Left ventricle myocardium superior (tissue), 1 donor: ENCODE measurements at places on chromosomes 11 and 22.

DNA sequence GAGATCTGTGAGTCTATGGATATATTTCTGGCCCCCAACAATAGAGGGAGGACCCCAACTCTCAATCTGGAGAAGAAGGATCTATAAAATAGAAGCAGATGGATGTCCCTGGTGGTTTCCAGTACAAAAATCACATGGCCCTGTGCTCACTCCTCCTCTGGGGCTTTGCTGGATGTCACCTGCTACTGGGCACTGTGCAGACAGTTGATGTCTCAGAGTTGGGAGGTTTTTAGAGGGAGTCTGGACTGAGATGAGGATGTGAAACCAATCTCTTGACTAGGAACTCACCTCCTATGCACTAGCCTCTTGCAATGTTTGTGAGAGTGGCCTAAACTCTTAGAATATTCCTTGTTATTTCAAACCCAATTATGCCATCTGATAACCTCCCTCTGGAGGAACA is 107.2 kb downstream of the SCN3B start:
- no peak for DNase-seq

- DNase-seq, result no peak
Measured at GRCh38 chr22:27127911-27128310, 470.5 kb downstream of the MIAT start.

DNA sequence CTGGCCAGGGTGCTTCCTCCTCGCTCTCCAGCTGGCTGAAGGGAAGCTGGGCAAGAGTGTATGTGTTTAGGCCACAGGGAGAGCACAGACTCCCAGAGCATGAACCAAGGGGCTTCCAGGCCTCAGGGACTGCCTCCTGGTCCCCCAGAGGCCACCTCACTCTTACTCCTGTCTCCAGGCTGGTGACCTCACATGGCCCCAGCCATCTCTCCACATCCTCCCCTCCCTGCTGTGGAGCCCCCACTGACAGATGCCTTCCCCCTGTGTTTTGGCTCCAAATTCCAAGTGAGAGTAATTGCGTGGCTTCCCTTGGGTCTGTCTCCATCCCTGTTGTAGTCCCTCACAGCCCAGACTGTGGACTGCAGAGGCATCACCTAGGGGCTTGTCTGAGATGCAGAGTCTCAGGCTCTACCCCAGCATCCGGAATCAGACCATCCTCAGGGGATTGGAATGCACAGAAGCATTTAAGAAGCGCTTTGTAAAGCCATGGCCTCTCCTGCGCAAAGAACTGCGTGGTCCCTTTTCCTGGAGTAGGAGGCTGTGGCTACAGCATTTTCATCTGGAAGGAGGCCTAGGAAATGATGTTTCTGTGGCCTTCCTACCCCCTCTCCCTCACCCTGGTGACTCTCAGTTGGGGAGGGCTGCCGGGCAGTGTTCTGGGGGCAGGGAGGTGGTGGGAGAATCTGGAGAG is 91.1 kb downstream of the ATXN10 start:
- DNase-seq, result no peak

GRCh38 chr22:42937164-42937843 is 77.6 kb downstream of the PACSIN2 start:
- DNase-seq, result no peak

DNA sequence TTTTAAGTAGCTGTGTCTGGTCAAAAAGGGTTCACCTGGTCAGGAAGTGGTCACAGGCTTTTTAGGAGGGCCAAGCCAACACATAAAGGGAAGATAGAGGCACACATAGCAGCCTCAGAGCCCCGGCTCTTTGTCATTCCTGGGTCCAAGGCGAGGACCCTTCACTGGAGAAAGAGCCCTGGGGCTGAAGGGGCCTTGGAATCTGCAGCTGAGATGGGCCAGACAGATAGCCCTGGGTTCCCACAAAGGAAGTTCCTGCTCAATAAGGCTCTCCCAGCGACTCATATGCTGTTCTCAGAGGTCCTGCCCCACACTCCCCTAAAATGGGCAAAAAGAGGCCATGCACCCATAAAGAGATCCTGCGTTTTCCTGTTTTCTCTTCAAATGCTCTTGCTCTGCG is 77.7 kb downstream of the LINC01488 start:
- no peak for DNase-seq

DNA sequence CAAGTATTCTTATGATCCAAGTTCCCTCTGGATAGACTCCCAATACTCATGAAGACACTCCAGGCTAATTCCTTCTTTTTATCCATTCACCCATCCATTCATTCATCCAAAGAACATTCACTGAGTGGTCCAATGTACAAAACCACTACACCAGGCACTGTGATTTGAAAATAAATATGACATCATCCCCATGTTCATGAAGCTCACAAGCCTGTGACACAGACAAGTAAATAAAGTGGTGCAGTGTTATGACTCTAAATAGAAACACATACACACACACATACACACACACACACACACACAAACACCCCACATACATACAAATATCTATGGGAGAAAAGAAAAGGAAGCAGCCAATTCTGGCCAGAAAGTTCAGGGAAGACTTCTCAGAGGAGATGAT is 35.5 kb downstream of the MTMR2 start:
- DNase-seq, result no peak

DNA sequence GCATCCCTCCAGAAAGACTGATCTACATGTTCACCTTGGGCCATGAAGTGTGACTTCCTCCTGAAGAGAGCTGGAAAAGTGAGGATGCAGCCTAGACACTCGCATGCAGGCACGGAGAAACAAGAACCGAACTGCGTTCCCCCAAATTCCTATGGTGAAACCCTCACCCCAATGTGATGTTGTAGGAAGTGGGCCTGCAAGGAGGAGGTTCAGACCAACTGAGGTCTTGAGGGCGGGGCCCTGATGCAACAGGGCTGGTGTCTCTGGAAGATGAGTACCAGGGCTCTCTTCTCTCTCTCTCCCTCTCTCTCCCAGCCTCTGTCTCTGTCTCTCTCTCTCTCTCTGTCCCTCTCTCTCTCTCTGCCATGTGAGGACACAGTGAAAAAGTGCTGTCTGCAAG is 501.1 kb downstream of the BRD1 start:
- DNase-seq, result no peak

- DNase-seq, result peak; percentile 40
Measured at GRCh38 chr11:15651816-15652215, 537.1 kb downstream of the INSC start.

GRCh38 chr11:94469416-94469815 is 24.2 kb downstream of the MRE11 start:
- DNase-seq, result no peak

GRCh38 chr11:44509296-44509695 is 56.2 kb upstream of the CD82 start:
- no peak for DNase-seq

DNA sequence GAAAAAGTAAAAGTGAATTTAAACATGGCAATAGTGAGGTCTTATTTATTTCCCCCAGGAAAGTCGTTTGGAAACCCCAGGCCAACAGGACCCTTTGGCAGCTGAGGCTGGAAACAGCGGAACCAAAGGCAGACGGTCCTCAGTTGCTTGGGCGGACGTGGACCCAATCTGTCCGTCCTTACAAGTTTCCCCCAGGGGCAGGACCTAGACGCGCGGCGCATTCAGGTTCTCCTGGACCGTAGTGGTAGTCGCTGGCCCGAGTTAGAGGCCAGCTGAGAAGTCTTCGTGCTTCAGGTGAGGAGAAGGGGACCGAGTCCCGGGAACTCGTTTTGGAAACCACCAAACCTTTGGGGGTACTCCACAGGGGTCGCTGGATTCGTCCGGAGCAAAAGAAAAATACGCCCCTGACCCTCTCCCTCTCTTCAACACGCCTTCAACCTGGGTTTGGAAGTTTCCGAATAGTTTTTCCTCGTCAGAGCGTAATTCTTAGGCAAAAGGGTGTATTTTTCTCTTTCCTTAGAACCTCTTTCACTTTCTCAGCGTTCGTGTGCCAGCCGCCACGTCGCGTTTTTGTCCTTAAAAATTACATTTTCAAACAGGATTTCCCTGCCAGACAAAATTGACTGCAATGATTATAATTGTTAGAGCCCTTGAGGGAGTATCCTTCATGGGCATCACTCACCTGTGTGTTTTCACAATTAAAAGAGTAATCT is 2.1 kb downstream of the METTL15 start:
- DNase-seq, result peak; percentile 77

DNA sequence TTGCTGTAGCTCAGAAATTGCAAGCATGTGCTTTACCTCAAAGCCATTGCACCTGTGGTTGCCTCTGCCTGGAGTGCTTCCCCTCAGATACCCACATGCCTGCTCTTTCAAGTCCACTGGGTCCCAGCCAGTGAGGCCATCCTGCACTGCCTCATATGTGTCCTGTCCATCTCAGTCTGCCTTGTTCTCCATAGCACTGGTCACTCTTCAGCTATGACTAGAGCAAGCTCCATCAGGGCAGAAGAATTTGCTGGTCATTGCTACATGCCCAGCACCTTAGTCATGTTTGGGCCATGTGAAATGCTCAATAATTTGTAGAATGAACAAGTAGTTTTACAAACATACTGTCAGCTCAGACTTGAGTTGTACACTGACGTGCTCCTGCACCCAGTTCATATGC is 64.4 kb upstream of the HORMAD2 start:
- no peak for DNase-seq
